ENCODE measurements at places on chromosomes 5 and 9. TPM values are rescaled to one million over a fixed set of nuclear protein-coding genes. Genes with fewer than 3 reads are reported as not detected.

GRCh38 chr9:114163517-114163951, 8.2 kb downstream of the COL27A1 start:
- no peak for DNase-seq

DNA sequence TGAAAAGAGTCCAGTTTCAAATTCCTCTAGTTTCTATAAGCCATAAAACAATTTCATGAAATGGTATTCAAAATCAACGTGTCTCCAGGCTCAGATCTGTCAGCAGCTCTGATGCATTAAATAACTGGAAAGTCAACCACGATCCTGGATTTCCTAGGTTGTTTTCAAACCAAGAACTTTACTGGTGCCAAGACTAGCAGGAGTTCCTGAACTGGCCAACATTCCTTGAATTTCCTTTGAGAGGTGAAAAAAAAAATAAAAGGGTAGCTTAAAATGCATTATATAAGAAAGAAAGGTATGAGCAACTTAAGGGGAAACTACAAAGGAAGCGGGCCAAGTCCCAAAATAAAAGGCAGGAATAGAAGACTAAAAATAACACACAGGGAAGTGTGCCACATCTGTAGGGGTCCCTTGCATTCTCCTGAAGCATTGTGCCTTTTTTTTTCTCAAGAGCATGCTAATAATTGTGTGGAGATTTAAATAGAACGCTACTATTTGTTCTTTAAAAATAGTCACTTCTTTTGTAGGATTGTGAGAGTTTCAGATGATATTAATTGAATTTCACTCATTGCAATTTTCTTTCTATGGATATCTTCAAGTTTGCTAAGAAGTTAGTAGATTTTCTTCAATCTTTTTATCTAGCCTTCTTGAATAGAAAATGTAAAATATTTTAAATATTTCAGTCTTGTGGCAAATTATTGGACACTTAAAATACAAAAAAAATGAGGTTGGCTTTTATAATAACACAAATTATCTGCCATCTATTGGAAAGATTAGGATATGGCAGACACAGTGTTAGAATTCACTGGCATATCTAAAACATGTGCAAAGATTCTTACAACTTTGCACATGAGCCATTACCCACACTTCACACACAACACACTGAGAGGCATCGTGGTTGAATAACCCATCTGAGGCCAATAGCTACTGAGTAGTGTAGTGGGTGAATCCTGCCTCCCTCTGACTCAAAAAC, 15.3 kb downstream of the ESM1 start:
- no peak for DNase-seq

DNA sequence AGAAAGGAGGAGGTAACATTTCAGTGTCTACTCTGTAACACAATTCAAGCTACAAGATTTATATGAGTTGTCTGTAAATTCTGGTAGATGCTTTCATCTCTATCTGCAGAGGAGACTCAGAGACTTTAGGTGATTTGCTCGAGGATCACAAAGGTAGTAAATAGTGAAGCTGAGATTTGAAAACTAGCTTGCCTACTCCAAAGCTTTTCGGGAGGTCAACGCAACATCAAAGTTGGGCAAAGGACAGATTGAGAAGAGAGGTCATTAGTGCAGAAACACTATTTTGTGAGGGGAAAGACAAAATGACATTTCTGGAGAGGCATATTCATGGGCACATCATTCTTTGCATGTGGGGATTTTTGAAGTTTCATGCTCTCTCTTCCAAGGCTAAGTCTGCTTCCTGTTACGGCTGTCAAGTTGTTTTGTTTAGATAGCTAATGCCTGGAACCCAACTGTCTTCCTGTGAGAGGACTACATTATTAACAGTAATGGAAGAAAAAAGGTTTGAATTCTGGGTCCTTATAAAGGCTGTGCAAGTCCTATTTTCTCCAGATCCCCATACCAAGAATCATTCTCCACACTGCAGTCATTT, 413.5 kb upstream of the ZNF462 start:
- DNase-seq, result no peak

Gene PKD2L2
- 0.46 TPM for polyA plus RNA-seq

- DNase-seq, result no peak
Measured at GRCh38 chr9:114002271-114002985, 75.7 kb downstream of the AMBP start.

Gene GCNT4
- 15.7 TPM for polyA plus RNA-seq

GRCh38 chr5:149455889-149456409, 76.9 kb upstream of the IL17B start:
- DNase-seq, result no peak

- DNase-seq, result no peak
Measured at GRCh38 chr9:1462626-1463308, 412.6 kb downstream of the DMRT2 start.

Gene SPINK13
- not detected for polyA plus RNA-seq

Gene CTXN3
- polyA plus RNA-seq, result not detected

Gene PAX5
- polyA plus RNA-seq, result 0.20 TPM

Gene MBLAC2
- 11.3 TPM for polyA plus RNA-seq

DNA sequence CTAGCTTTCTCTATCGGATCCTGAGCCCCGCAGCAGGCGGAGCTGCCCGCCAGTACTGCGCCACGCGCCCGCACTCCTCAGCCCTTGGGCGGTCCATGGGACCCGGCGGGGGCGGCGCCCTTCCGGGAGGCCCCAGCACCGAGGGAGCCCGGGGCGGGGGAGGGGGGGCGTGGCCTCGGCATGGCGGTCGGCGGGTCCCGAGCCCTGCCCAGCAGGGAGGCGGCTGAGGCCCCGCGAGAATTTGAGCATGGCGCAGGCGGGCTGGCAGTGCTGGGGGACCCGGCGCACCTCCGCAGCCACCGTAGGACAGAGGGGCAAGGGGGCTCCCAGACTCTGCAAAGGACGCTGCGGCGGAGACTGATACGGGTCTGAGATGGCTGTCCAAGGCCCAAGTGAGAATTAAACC, 6.8 kb downstream of the ZDHHC11B start:
- DNase-seq, result no peak

- DNase-seq, result no peak
Measured at GRCh38 chr5:94239266-94239665, 379.1 kb downstream of the KIAA0825 start.

Gene CAMK2A
- 3.0 TPM for polyA plus RNA-seq

GRCh38 chr5:124748687-124749594, 2.5 kb upstream of the ZNF608 start:
- peak; percentile 93 for DNase-seq

- DNase-seq, result no peak
Measured at GRCh38 chr5:122030251-122030650, 47.8 kb downstream of the LOX start.

Gene RALGDS
- 33.0 TPM for polyA plus RNA-seq

DNA sequence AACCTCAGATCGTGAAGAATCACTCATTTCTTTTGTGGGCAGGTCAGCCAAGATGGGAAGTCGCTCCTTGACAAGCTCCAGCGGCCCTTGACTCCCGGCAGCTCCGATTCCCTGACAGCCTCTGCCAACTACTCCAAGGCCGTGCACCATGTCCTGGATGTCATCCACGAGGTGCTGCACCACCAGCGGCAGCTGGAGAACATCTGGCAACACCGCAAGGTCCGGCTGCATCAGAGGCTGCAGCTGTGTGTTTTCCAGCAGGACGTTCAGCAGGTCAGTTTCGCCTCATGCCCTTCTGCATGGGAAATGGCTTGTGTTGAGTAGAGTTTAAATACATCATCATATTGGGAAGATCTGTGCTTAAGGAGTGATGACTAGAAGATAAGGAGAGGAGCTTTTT, 173.3 kb downstream of the TRIO start:
- no peak for DNase-seq

Gene LCN15
- 0.07 TPM for polyA plus RNA-seq

- no peak for DNase-seq
Measured at GRCh38 chr5:149438711-149439132, 59.6 kb upstream of the IL17B start.

GRCh38 chr9:24073007-24073592, 247.1 kb upstream of the ELAVL2 start:
- no peak for DNase-seq

Gene EIF4E1B
- polyA plus RNA-seq, result 0.07 TPM

Gene HMCN2
- polyA plus RNA-seq, result 1.1 TPM

DNA sequence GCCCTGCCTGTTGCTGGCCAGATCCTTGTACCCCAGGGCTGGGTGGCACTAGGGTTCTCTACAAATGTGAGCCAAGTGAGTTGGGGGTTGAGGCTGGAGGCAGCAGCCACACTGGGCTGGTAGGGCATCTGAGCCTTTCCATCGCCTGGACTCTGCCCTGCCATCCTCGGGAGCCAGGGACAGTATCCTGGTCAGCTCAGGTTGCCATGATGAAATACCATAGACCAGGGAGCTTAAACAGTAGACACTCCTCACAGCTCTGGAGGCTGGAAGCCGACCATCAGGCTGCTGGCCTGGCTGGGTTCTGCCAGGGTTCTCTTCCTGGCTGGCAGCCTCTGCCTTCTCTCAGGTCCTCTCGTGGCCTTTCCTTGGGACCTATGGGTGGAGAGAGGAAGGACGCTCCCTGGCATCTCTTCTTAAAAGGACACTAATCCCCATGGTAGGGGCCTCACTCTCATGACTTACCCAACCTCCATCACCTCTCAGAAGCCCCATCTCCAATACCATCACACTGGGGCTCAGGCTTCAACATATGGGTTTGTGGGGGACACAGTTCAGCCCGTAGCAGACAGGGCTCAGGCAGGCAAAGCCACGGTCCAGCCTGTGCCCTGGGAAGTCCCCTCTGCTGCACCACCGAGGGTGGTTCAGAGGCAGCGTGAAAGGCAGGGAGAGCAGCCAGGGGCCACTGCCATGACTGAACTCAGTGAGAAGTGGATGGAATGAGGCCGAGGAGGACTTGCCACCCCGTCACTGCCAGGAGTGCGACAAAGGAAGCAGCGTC, 50.1 kb downstream of the HMCN2 start:
- no peak for DNase-seq

DNA sequence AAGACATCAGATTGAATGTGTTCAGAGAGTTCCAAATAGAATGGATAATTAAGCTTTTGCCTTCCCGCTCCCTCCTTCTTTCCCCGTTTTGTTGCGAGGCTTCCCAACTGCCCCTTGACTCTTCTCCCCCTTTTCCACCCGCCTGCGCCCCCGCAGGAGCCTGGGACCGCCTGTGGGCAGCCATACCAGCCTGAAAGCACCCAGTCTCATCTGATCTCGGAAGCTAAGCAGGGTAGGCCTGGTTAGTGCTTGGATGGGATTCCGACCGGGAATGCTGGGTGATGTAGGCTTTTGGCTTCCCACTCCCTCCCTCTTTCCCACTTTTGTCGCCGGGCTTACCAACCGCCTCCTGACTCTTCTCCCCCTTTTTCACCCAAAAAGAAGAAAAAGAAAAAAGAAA, 6.8 kb upstream of the HSD17B4 start:
- DNase-seq, result no peak

GRCh38 chr9:129423216-129423615, 197.7 kb downstream of the C9orf50 start:
- no peak for DNase-seq

DNA sequence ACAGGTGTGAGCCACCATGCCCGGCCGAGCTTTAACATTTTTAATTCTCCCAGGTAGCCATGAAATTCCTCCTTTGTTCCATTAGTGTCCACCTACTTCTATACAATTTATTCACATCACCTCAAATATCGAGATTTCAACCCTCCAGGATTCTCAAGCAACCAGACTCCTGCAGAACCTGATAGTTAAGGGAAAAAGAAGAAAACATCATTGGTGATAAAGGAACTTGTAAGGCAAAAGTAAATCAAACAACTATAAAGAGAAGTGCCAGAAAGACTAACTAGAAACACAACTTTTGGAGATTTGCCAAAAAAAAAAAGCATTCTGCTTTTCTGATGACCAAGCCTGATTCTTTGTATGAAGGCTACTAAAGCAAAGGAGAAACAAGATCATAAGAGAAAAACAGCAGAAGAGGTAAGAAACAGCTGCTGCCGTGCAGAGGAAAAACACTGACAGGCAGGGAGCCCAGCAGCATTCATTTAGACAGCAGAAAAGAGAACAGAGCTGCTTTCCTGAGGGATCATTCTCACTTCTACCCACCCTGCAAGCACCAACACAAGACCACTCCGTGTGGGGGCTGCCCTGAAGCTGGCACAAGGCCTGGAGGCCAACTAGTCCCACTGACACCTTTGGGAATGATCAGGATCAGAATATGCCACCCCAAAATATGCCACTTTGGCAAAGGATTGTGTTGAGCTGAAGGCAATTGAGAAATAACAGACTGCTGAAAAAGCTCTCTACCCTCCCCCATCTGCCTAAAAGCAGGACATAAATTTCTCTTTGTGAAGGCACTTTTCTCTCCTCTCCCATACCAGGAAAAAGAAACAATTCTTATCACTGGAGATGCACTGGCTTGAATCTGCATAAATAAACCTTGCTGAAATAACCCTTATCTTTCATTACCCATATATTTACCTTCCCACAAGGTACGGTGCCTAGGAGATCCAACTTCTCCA, 75.1 kb downstream of the ALDH7A1 start:
- peak; percentile 44 for DNase-seq

Gene SLC27A6
- polyA plus RNA-seq, result 1.3 TPM

Gene MAP1B
- 19.7 TPM for polyA plus RNA-seq

DNA sequence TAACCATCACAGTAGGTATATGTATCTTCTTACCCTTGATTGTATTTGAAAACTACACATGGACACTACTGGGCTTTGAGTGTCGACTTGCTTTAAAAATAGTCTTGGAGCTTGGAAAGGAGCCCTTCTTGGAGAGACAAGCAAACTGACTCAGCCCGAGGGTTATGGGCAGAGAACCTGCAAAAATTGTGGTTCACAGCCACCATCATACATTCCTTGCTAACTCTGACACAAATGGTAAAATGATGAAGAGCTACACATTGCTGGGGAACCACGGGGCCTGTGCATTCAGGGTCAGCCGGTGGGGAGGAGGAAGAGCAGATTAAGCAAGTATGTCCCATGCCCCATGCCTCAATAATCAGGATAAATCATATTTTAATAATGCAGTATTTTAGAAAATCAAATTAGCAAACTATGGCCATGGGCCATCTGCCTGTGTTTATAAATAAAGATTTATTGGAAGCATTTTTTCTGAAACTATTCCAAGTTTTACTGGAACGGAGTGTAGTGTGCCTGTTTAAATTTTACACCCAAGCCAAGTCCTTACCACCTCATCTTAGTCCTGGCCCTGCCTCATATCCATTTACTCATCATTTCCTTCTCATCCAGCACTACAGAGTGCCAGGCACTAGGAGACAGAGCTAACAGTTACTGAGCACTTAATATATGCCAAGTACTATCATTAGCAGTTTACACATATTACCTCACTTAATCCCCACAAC, 195.7 kb downstream of the PALM2AKAP2 start:
- DNase-seq, result no peak

- DNase-seq, result no peak
Measured at GRCh38 chr9:124040935-124041816, 29.6 kb downstream of the LHX2 start.

Gene CNOT8
- polyA plus RNA-seq, result 80.8 TPM

DNA sequence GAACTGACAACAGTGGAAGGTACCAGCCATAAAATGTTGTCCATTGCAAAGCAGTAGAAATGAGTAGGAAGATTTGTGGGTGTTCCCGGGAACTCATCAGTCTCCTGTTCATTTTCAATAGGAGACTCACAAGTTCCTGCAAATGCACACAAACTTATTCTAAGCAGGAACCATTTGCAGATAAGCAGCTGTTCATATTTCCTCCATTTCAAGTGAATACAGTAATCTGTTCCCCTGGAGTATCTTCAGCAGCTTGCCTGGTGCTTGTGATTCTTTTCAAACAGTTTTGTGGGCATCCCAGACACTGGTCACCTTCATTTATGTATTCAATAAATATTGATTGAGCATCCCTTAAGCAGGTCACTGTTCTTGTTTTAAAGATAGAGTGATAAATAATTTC, 1315.5 kb upstream of the C9orf72 start:
- no peak for DNase-seq
